ENCODE measurements at places on chromosomes 16 and 17.
A peak's percentile ranks its signal among the peaks of the same experiment; 100 is the strongest.

DNA sequence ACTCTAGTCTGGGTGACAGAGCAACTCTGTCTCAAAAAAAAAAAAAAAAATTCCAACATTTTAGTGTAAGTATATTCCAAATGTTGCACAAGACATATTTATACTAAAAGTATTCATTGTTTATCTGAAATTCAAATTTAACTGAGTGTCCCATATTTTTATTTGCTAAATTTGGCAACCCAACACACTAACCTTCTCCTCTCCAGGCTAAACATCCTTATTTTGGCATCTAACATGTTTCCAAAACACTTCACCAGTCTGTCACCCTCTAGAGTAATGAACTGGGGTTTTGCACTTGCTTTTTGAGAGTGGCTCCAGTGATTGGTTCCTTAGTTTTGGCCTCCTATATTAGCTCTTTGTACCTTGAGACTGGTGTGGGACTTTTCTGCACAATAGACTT, 243.4 kb upstream of the SALL1 start:
- no peaks in the 10 kb centered on the region for H3K36me3 ChIP-seq
- DNase-seq = no peak
- no peak overlapping the region for H3K4me3 ChIP-seq
- H3K27ac ChIP-seq = no peak overlapping the region

GRCh38 chr17:56821847-56822534, 11.7 kb downstream of the C17orf67 start:
- H3K36me3 ChIP-seq = no peaks in the 10 kb centered on the region
- H3K4me1 ChIP-seq = peaks cover 6% of the 10 kb centered on the region
- H3K4me3 ChIP-seq = no peak overlapping the region

DNA sequence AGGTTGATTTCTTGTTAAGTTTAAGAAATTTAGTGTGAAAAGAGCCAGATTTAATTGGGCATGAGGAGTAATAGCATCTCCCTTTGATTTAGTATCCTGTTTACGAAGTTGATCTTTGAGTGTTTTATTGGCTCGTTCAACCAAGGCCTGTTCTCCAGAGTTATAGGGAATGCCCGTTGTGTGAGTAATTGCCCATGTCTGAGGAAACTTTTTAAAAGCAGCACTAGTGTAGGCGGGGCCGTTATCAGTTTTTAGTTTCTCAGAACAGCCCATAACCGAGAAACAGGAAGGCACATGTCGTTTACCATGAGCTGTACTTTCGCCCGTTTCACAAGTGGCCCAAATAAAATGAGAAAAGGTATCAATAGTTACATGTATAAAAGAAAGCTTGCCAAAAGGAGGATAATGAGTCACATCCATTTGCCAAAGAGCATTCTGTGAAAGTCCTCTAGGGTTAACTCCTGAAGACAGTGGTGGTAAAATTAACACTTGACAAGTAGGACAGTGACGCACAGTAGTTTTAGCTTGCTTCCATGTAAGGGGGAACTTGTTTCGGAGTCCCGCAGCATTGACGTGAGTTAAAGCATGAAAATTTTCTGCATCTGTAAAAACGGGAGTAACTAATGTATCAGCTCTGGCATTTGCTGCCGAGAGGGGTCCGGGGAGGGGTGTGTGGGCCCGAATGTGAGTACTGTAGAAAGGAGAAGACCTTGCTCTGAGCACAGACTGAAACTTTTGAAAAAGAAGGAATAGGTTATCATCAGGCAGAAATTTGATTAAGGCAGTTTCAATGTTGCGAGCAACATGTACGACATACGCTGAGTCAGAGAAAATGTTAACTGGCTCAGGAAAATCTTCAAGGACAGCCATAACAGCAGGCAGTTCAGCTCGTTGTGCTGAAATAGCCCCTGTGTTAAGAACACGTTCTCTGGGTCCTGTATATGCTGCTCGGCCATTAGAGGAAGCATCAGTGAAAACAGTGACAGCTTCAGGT, 18.5 kb upstream of the KCTD5 start:
- peaks cover 13% of the 10 kb centered on the region for H3K4me1 ChIP-seq
- no peak for DNase-seq
- H3K36me3 ChIP-seq = peaks cover 12% of the 10 kb centered on the region
- no peak overlapping the region for H3K27ac ChIP-seq
- no peak overlapping the region for H3K4me3 ChIP-seq

DNA sequence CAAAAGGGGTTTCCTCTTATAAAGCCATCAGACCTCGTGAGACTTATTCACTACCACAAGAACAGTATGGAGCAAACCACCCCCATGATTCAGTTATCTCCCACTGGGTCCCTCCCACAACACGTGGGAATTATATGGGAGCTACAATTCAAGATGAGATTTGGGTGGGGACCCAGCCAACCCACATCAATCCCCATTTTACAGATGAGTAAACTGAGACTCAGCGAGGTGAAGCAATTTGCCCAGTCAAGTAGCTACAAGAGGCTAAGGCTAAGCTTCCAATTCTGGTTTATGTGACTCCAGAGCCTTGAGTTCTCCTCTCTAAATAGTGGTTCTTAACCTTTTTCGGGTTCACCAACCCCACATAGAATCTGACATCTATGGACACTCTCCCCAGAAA, 8.8 kb downstream of the CD300A start:
- no peaks in the 10 kb centered on the region for H3K27me3 ChIP-seq
- no peak overlapping the region for H3K27ac ChIP-seq
- H3K4me1 ChIP-seq = peaks cover 70% of the 10 kb centered on the region
- DNase-seq = no peak

DNA sequence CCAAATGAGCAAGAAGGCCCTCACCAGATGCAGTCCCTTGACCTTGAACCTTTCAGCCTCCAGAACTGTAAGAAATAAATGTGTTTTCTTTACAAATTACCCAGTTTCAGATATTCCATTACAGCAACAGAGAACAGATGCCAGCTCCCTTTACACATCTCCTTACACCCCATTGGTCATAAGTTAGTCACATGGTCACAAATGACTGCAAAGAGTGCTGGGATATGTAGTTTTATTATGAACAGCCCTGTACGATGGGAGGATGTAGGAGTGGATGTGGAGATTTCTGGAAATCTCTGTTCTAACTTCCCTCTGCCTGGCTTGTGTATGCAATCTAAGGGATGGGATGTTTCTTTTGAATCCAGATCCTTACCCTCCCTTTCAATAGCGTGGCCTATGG, 13.3 kb upstream of the RPL38 start:
- no peaks in the 10 kb centered on the region for H3K27me3 ChIP-seq
- DNase-seq = peak; percentile 50
- H3K27ac ChIP-seq = no peak overlapping the region

GRCh38 chr16:75075688-75076268, 40.8 kb downstream of the LDHD start:
- no peaks in the 10 kb centered on the region for H3K36me3 ChIP-seq
- no peak for DNase-seq
- H3K4me1 ChIP-seq = peaks cover 54% of the 10 kb centered on the region
- no peaks in the 10 kb centered on the region for H3K27me3 ChIP-seq
- peak overlapping the region; percentile 1 for H3K27ac ChIP-seq

- no peak overlapping the region for H3K4me3 ChIP-seq
- peaks cover 10% of the 10 kb centered on the region for H3K36me3 ChIP-seq
- H3K27me3 ChIP-seq = no peaks in the 10 kb centered on the region
- H3K4me1 ChIP-seq = peaks cover 77% of the 10 kb centered on the region
- no peak for DNase-seq
Measured at GRCh38 chr16:89343501-89344457, 126.3 kb downstream of the ZNF778 start.

GRCh38 chr17:55925440-55925839, 174.6 kb downstream of the PCTP start:
- no peak overlapping the region for H3K27ac ChIP-seq
- H3K36me3 ChIP-seq = no peaks in the 10 kb centered on the region
- H3K4me3 ChIP-seq = no peak overlapping the region
- no peaks in the 10 kb centered on the region for H3K4me1 ChIP-seq

DNA sequence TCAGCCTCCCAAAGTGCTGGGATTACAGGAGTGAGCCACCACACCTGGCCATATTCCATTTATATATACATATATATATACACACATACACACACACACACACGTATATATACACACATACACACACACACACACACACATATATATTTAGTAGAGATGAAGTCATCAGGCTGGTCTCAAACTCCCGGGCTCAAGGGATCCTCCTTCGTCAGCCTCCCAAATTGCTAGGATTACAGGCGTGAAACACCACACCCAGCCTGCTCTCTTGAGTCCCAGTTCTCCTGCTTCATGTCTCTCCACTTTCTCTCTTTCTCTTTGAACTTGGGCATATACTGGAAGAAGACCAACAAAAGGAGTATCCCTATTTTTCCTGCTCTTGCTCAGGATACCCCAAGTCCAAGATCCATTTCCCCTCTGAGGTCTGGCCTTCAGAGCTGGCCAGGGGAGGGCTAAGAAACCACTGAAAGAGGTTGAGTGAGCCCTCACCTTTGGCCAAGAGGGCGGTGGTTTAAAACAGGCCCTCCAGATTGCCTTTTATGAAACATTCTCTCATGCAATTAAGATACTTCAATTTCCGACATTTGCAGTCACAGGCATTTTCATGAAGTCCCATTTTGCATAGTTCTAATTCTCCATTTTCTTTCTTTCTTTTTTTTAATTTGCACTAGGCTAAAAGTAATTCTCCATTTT, 37.9 kb downstream of the CIBAR2 start:
- H3K4me1 ChIP-seq = no peaks in the 10 kb centered on the region
- H3K4me3 ChIP-seq = no peak overlapping the region
- H3K36me3 ChIP-seq = peaks cover 57% of the 10 kb centered on the region
- no peak for DNase-seq
- H3K27me3 ChIP-seq = no peaks in the 10 kb centered on the region

DNA sequence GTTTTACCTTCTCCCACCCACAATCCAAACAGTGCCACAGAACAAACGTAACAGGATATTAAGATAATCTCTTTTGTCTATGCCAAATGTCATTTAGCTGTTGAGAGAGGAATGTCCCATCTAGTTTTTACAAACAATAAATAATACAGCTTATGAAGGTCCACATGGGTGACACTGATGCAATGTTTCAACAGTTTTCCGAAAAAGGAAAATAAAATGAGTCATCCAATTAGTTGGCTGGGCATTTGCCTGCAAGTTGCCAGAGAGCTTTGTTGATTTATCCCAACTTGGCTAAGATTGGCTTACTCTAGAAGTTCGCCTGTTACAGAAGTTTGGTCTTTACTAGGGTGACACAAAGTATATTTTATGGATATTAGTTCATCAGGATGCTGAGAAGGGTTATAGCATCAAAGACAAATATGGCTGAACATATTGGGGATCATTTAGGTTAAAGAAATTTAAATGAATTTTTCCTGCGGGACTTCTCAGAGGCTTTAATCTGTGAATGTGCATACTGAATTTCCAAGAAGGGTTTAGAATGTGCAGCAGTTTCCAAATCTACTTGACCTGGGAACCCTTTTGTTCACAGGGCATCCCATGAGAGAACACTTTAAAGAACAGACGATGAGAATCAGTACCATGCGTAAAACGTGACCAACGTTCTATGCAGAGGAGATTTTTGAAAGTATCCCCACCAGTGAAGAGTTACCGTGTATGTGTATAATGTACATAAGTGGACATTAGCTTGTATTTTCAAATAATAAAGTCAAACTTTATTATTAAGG, 73.1 kb downstream of the CDH13 start:
- no peaks in the 10 kb centered on the region for H3K36me3 ChIP-seq
- no peaks in the 10 kb centered on the region for H3K4me1 ChIP-seq
- no peaks in the 10 kb centered on the region for H3K27me3 ChIP-seq

GRCh38 chr17:27293359-27293897, 486 bp upstream of the WSB1 start:
- peaks cover 30% of the 10 kb centered on the region for H3K4me1 ChIP-seq
- DNase-seq = peak; percentile 4

DNA sequence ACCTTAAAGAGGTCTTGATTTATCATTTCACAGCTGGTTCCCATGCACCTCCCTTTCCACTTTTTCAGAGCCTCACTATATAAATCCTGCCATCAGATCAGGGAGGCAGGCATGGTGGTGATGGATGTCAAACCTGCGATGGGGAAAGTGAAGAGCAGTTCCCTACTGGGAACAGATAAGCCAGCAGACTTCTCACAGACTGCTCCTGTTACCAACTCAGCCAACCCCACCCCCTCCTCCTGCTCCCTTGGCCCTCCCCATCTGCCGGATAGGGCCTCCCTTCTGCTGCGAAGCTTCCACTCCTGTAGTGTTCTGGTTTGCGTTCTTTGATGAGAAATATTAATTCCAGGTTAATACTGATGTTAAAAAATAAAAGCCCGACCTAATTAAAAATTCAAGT, 232.1 kb downstream of the STX8 start:
- H3K36me3 ChIP-seq = no peaks in the 10 kb centered on the region
- H3K27ac ChIP-seq = no peak overlapping the region
- H3K4me3 ChIP-seq = no peak overlapping the region
- no peaks in the 10 kb centered on the region for H3K4me1 ChIP-seq
- no peak for DNase-seq
- no peaks in the 10 kb centered on the region for H3K27me3 ChIP-seq

GRCh38 chr17:77677630-77678029, 280.9 kb upstream of the TNRC6C start:
- H3K4me3 ChIP-seq = no peak overlapping the region
- H3K4me1 ChIP-seq = peaks cover 3% of the 10 kb centered on the region
- peaks cover 35% of the 10 kb centered on the region for H3K36me3 ChIP-seq

GRCh38 chr17:75845933-75846691, 1.9 kb upstream of the UNC13D start:
- H3K27me3 ChIP-seq = no peaks in the 10 kb centered on the region
- peak; percentile 24 for DNase-seq
- H3K4me3 ChIP-seq = no peak overlapping the region
- H3K36me3 ChIP-seq = peaks cover 62% of the 10 kb centered on the region

GRCh38 chr16:71402674-71403073, 39.2 kb downstream of the TLE7 start:
- H3K27ac ChIP-seq = no peak overlapping the region
- H3K36me3 ChIP-seq = no peaks in the 10 kb centered on the region
- H3K4me3 ChIP-seq = no peak overlapping the region
- peaks cover 7% of the 10 kb centered on the region for H3K27me3 ChIP-seq
- DNase-seq = no peak

GRCh38 chr17:64025732-64026294, 5.4 kb upstream of the ICAM2 start:
- H3K27me3 ChIP-seq = no peaks in the 10 kb centered on the region
- DNase-seq = peak; percentile 94

DNA sequence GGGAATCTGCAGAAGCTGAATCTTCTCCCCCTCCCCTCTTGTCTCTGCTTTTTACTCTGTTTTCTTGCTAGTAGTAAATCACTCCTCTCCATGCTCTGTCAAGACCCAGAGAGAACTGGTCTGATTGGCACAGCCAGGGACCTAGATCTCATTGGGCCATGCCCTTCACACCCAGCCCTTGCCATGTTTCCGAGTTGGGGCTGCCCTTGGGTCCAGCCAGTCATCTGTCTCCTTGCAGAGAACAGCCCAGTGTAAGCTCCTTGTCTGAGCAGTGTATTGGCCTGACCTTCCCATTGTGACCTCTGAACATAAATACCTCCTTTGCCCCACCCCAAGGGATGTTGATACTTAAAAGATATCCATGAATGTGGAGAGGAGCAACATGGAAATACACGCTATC, 3.9 kb downstream of the MMP15 start:
- peaks cover 25% of the 10 kb centered on the region for H3K4me1 ChIP-seq
- H3K4me3 ChIP-seq = no peak overlapping the region
- no peak overlapping the region for H3K27ac ChIP-seq
- no peak for DNase-seq

- no peak overlapping the region for H3K27ac ChIP-seq
- no peak overlapping the region for H3K4me3 ChIP-seq
- H3K27me3 ChIP-seq = no peaks in the 10 kb centered on the region
- H3K4me1 ChIP-seq = no peaks in the 10 kb centered on the region
Measured at GRCh38 chr16:64687123-64687522, 434.7 kb downstream of the CDH11 start.

- no peak overlapping the region for H3K4me3 ChIP-seq
- H3K27me3 ChIP-seq = no peaks in the 10 kb centered on the region
- H3K27ac ChIP-seq = no peak overlapping the region
- no peak for DNase-seq
Measured at GRCh38 chr17:67058036-67058435, 13.7 kb downstream of the CACNG1 start.

Measured in CD4-positive, alpha-beta T cell (primary cell).